Activated gamma-delta T cell treated with Interleukin-2 at 50 U/mL for 16 hours (primary cell): ENCODE measurements at places on chromosomes 2 and 18.

GRCh38 chr2:1278861-1279260 is 134.4 kb upstream of the TPO start:
- no peak for DNase-seq

DNA sequence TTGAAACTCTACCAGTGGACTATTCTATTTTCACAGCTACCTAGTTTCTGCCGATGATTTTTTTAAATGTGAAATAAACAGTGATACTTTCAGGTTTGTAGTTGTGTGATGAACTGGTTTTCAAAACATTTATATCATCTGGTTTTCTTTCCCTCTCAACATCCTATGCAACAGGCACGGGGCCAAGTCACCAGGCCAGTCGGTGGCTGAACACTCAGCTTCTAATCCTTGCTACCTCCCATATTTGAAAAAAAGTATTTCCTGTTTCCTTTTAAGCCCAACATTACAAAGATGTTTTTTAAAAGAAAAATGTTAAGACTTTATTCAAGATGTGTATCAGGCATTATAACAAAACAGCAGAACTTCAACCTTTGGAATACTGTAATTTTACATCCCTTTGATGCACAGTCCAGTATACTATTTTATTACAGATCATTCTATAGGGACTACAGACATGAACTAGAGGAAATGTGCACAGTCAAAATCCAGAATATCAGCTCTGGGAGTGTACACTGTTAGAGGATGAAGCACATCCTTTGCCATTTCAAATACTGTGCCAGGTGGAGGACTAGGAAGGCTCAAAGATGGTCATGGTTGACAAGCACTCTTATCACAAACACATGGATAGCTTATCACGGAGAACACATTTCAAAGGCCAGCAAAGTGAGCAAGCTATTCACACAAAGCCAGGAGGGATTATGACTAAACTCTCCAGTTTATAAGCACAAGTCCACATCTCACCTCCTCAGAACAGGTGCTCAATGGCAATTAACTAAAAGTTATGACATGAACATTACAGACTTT is 14.6 kb downstream of the MRPL35 start:
- no peak for DNase-seq

GRCh38 chr2:32168513-32168912 is 2.8 kb downstream of the SLC30A6 start:
- no peak for DNase-seq

GRCh38 chr2:231476920-231477319 is 12.6 kb upstream of the NCL start:
- no peak for DNase-seq

DNA sequence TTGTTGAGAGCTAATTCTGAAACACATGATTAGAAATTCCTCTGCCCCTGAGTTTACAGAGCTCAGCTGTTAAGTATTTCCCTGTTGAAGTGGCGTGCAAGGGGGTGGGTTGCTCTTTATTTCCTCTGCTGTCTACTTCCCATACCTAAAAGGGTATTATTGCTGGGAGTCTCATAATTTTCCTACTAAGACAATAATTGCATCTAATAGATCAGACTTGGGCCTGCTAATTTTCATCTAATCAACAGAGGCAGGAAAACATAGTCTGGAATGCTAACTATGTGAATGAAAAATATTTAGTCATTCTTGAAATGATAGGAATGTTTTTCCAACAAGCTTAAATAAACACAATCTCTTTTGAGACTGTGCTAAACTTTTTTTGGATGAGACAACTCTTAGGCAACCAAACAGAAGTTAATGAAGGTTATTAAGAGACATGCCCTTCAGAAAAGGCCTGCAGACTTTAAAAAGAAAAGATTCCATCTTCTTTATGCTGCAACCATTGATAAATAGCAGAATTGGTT is 111.4 kb downstream of the FEZ2 start:
- DNase-seq = no peak

DNA sequence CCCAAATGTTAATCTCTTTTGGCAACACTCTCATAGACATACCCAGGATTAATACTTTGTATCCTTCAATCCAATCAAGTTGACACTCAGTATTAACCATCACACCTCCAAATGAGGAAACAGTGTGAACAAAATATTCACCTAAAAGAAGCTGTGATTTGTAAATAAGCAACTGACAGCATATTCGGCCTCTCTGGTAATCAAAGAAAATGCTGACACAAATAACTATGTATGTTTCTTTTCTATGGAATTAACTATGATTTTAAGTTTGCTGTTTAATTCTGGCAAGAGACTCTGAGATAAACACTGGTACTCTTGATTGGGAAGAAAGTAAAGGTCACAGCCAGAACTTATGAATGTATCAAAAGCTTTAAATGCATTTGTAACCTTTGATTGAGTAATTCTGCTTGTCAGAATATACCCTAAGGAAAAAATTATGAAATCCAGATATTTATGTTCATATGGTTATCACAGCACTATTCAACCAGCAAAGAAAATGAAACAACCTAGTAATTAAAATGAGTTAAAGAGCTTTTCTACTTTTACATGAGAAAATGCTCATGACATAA is 3.6 kb upstream of the GYPC start:
- DNase-seq = no peak

DNA sequence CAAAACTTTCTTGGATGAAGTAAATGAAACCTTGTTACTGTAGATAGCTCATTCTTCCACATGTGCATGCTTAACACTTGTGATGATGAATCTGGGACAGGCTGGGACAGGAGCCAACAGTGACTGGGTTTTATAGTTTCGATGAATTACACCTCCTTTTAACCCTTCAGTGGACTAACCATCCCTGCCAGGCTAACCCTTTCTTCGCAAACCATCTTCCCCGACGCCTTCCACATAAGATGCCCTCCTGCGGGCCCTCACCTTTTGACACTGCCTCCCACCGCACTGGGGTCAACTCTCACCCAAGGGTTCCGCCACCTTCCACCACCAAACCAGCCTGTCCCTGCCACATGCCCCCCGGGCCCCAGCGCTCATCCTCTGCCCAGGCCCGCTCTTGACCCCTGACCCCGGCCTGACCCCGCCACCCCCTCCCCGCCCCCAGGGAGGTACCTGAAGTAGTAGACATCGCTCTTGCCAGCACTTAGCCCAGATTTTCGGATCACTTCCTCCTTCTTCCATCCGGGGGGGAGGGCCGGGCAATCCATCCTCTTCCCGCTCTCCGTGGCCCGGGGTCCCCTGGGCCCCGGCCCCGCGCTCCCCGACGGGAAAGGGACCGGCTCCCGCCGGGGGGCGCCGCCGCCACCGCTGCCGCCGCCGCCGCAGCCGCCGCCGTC is 764 bp downstream of the MBD2 start:
- DNase-seq = peak; percentile 19

- no peak for DNase-seq
Observed at GRCh38 chr2:196242131-196242620, 70.8 kb upstream of the STK17B start.

GRCh38 chr2:2600366-2600765 is 269.3 kb upstream of the MYT1L start:
- no peak for DNase-seq

DNA sequence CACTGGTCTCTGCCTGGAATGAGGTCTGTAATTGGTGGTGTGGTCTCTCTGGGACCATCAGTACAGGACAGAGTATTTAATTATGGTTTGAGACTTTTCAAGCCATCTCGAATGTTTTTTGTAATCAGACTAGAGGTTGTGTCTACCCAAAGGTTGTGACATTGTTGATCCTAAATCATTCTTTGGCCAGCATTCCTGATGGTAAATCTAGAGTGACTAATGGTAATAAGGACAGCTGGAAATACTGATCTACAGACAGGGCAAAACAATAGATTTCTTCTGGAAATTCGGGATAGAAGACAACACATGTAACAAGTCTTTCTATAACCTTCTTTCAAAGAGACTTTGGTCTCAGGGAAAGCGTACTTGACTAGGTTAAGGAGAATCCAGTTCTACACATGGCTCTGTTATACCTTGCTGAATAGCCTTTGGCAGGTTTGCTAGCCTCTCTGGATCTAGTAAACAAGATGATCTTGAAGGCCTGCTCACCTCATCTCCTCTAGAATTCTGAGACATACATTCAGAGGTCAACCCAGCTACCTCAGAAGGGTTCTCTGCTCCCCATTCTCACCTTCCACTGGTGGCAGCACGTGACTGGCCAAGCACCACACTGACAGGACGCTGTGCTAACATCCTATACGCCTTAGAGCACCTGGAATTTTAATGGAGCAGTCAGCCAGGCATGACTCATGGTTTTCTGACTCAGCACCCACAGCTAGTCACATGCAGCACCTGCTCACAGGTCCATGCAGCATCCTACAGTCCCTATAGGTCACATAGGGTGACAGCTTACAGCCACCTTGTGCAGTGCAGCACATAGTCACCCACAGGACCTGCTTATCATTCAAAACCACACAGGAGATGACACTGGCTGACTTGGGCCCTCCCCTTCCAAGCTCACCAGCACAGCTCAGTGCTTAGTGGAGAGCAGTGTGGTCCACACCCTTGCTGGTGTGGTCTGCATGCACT is 12.2 kb downstream of the PLB1 start:
- peak; percentile 29 for DNase-seq

DNA sequence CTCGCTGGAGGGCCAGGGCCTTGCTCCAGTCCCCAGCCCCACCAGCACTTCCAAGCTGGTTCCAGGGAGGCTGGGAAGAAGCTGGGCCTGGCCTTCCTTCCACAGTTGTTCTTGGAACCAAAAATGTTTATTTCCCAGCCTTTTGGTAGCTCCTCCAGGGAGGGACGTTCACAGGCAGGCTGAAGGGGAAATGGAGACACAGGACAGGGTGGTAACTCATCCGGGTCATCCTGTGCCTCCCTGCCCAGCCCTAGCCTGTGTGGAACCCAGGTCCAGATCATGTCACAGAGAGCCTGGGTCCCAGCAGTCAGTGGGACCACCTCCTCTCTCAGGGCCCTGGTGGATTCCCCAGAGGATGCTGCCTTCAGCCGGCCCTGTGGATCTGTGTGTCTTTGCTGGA is 12.5 kb upstream of the ARMC9 start:
- no peak for DNase-seq

DNA sequence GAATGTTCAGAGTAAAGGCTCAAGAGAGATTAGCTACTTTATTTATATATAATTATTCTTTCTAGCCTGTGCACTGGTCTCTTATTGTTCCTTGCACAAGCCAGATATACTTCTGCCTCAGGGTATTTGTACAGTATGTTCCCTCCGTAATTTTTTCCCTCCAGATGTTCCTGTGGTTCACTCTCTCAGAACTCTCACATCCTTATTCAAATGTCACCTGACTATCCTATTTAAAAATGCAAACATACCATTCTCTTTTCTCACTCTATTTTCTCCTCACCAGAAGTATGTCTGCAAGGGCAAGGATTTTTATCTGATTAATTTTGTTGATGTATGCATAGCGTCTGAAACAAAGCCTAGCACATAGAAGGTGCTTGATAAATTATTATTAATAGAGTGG is 64.0 kb upstream of the CERS6 start:
- no peak for DNase-seq

DNA sequence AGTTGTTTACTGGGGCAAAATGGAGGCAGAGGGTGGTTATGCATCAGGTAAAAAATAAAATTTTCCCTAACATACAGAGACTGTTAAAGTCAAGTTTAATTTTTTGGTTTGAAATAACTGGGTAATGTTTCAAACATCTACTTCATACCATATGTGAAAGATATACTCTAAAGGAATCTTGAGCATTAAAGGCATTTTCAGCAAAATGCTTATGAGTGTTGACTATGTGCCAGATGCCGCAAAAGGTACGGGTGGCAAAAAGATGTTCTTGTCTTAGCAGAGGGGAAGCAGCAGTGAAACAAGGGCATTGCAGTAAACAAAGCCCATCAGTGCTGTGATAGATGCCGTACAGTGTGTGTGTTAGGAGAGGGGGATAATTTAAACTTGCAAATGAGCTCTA is 263.1 kb upstream of the ID2 start:
- no peak for DNase-seq

GRCh38 chr18:76699923-76700322 is 122.4 kb upstream of the ZNF236 start:
- no peak for DNase-seq

GRCh38 chr2:197248623-197249022 is 62.0 kb downstream of the ANKRD44 start:
- DNase-seq = no peak

GRCh38 chr18:417495-417894 is 83.0 kb downstream of the COLEC12 start:
- DNase-seq = no peak

DNA sequence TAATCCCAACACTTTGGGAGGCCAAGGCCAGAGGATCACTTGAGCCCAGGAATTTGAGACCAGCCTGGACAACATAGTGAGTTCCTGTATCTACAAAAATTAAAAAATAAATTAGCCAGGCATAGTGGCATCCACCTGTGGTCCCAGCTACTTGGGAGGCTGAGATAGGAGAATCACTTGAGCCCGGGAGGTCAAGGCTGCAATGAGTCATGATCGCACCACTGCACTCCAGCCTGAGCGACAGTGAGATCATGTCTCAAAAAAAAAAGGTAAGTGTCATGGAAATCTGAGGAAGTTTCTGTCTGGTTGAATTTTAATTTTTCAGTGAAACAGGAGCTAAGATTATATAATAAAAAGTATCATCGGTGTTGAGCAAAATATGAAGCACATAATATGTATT is 2.5 kb upstream of the C2orf15 start:
- no peak for DNase-seq

- DNase-seq = no peak
Observed at GRCh38 chr2:173692068-173692467, 273.1 kb downstream of the SP3 start.

GRCh38 chr2:178392215-178392614 is 58.8 kb downstream of the PRKRA start:
- no peak for DNase-seq

- no peak for DNase-seq
Observed at GRCh38 chr18:78814766-78815165, 164.9 kb upstream of the SALL3 start.

DNA sequence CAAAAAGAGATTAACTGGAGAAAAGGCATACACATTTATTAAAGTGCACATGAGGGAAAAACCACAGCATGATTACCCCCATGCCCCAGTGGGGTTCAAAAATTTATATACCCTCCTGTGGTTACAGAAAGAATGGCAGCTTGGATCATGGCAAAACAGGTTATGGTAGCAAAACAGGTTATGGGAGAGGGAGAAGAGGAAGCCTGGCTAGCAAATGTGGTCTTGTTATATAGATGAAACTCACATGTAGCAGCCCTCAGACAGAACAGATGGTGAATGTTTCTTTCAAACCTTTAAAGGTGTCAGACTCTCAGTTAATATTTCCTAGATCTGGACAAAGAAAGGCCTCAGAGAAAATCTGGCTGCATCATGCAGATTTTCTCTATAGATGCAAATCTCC is 178.2 kb upstream of the ZC3H15 start:
- DNase-seq = no peak

GRCh38 chr2:62215306-62216064 is 19.6 kb downstream of the B3GNT2 start:
- DNase-seq = no peak
